IPS DF 19.7 (cell line): ENCODE measurements at places on chromosomes 4 and X.

DNA sequence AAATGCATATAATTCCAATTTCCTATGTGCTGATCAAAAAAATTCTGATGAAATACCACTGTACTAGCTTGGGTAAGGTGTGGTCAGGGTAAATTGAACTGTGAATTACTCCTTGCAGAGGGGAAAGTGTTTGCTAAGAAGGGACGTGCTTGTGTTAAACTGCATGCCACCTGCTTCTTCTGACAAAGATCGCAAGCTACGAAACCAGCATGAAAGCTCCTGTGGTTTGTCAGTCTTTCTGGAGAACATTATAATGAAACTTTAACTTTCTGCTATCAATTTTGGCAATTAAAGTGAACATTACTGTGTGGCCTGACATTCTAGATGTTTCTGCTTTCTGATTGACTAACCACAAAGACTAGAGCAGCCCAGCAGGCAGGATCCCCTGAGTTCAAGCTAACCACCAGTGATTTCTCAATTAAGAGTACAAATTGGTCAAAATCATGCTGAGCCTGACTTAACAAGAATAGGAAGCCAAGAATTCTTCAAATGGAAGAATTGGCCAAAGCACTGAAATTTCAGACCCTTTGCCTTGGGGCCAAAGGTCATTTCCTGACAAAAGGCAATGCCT is 239.0 kb downstream of the SLITRK2 start:
- no peak for DNase-seq

DNA sequence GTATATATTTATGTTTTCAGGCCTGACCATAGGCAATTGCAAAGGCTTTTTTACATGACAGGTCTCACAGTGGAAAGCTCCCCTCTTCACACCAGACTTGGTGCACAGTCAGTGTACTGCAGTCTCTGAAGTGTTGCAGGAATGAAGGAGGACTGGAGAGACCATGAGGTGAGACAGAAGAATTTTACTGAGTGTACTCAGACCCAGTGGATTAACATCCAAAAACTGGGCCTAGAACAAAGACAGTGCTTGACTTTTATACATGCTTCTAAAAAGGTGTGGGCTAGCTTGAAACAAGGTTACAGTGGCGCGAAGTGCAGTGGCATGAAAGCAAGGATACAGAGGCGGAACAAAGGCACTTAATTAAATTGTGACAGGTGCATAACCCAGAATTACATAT is 822.9 kb downstream of the RAPGEF2 start:
- DNase-seq = no peak

GRCh38 chrX:129632443-129632842 is 22.3 kb downstream of the APLN start:
- DNase-seq = no peak

- DNase-seq = no peak
Measured at GRCh38 chr4:164572877-164573279, 181.1 kb upstream of the SMIM31 start.

DNA sequence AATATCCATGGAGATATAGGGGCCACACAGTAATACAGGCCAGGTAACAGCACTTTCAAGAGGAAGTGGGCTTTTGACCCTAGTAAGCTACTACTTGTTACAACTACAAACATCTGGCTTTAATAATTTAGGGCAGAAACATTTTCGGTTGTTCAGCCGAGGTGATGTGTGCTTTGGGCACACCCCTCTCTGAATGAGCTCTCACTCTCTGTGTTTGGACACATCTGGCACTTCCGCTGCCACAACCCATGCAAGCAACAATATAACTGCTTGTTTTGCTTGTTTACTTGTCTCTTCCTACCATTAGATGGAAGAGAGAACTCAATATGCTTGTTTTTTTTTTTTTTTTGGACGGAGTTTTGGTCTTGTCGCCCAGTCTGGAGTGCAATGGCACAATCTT is 277.2 kb downstream of the HS3ST1 start:
- no peak for DNase-seq

DNA sequence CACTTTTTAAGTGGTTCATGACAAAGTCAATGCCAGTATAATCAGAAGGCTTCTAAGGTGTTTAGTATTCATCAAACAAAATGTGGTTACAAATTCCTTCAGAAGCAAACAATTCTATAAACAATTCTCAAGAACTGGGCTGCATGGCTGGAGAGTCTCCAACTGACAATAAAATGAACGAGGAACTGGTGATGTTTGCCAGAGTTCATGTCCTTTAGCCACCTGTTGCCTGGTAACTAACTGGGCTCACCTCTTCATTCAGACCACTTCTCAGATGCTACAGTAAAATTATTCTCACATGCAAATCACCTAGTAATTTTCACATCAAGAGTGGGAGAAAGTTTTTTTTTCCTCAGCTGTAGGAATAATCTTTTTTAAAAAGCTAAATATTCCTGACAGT is 53.3 kb downstream of the CAMK2D start:
- DNase-seq = no peak

DNA sequence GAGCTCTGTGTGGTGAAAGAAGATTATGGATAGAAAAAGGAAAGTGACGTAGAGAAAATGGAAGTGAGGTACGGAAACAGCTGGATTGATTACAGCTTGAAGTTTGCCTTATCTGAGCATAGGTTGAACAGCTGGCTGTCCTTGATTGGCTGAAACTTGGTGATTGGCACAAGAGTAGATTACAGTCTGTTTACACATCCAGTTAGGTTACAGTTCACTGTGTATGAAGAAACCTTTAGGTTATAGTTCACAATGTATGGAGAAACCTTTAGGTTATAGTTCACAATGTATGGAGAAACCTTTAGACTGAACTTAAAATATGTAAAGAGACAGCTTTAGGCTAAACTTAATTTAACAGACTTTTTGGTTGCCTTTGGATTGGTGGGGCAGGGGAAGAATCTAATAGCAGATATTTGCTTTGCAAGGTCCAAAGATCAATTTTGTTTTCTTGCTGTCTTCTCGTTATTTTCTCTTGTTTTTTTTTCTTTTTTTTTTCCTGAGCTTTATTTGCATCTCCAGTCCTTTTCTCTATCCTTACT is 15.6 kb upstream of the ART3 start:
- no peak for DNase-seq

DNA sequence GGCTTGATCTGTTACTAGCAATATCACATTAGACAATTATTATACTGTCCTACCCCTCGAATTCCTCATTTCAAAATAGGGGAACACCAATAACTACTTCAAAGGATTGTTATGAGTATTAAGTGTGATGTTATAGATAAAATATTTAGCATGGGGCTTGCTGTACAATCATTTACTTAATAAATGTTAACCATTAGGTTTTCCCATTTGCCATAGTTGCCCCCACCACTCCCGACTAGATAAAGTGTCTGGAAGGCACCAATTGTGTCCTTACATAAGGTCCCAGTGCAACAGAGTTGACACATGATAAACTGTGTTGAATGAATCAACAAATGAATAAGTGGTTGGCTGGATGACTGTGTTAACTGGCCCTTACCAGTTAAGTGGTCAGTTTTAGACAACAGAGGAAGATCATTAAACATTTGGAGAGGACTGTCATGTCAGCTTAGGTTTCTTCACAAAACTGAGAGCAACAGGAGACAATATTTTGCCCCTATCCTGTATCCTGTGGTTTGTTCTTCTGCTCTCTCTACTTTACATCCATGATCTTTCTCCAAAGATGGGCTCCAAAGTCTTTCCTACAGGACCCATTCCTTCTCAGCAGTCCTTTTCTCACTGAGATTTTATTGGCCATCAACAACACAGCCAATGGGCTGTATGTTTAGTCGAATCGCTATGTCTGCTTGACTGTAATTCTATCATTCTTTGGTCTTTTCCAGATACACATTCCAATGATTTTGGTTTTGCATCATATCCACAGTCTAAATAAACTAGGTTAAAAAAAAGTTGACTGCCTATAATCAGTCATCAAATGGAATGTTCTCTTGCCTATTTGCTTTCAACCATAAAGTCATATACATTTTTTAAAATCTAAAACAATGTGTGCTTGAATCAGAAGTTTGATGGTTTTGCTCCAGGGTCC is 74.4 kb downstream of the RNF150 start:
- DNase-seq = no peak

GRCh38 chr4:39259571-39260330 is 77.4 kb downstream of the WDR19 start:
- no peak for DNase-seq

GRCh38 chrX:31168551-31168950 is 96.7 kb upstream of the FTHL17 start:
- no peak for DNase-seq

GRCh38 chrX:139094671-139095592 is 383.4 kb upstream of the FGF13 start:
- DNase-seq = no peak

- DNase-seq = no peak
Measured at GRCh38 chr4:128454881-128455280, 167.3 kb upstream of the PGRMC2 start.

DNA sequence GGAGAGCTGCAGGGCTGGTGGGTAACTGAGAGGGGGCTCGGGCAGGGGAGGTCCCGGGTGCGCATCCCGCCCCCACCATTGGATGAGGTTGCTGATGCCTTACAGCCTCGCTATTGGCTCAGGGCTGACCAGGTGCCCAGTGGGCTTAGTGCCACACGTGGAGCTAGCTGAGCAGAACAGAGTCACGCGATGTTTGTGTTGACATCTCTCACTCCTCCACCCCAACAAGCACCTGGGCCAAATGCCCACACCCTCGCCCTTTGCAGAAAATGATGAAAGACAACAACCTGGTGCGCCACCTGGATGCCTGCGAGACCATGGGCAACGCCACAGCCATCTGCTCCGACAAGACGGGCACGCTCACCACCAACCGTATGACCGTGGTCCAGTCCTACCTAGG is 31.8 kb downstream of the ATP2B3 start:
- no peak for DNase-seq

DNA sequence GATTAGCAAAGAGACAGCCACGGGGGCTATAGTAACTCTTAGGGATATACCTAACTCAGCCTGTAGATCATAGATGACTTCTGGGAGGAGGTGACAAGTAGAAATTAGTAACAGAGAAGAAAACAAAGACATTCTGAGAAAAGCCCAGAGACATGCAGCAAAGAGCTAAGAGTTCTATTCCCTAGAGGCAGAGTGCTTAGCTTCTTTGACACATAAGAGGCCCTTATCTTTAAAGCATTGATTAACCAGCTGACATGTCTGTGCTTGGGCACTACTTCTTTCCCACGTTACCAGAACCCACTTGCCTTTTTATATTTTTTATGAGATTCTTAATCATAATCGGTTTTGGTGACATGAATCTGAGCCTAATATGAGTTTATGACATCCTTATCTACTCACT is 179.5 kb downstream of the GABRB1 start:
- DNase-seq = no peak

- DNase-seq = no peak
Measured at GRCh38 chr4:70761276-70761816, 39.6 kb downstream of the RUFY3 start.

DNA sequence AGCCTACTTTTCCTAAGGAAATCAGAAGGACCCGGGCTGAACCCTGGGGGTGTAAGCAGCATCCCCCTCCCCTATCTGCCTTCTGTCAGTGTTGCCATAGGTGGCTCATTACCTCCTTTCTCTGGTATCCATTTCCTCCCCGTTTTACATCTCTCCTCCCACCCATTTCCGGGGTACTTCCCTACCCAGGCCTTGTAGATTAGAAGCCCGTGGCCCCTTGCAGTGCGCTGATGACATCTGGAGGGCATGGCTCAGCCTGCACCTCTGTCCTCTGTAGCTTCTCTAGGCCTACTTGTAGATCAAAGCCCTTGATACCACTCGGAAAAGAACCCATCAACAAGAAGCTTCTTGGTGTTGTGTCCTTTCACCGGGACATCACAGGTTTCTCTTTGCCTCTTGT is 71.8 kb downstream of the NBDY start:
- no peak for DNase-seq

DNA sequence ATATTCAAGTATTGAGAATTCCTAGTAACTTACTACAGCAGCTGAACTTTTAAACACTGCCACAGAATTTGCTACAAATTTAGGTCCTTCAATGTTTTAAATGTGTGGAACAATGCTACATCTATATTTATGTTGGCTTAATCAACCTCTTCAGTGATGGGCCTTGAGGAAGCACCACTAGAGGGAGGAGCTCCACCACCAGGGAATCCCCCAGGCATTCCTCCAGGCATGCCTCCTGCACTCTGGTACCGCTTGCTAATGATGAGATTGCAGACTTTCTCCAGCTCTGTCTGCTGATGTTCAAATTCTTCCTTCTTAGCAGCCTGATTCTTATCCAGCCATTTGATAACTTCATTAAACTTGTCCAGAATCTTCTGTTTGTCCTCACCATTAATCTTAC is 190.8 kb downstream of the HTR2C start:
- DNase-seq = no peak

DNA sequence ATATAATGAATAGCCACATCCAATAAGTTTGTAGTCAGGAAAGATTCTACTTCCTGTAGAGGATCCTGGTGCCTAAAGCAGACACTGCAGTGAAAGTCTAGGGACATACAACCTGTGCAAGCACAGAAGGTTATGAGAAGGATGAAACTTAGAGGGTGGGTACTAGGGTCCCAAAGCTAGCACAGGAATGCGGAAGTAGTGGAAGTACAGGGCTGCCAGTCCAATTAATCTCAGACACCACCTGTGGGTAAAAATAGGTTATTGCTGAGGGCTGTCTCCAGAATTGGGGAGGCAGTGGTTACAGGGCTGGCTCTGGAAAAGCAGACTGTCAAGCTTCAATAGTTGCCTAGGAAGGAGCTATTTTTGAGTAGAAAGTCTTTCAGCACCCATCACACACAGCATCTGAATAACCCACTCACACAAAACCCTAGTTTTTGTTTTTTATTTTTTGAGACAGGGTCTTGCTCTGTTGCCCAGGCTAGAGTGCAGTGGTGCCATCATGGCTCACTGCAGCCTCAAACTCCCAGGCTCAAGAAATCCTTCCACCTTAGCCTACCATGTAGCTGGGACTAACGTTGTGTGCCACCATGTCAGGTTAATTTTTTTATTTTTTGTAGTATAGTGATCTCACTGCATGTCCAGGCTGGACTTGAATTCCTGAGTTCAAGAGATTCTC is 50.8 kb upstream of the ELF2 start:
- DNase-seq = no peak

DNA sequence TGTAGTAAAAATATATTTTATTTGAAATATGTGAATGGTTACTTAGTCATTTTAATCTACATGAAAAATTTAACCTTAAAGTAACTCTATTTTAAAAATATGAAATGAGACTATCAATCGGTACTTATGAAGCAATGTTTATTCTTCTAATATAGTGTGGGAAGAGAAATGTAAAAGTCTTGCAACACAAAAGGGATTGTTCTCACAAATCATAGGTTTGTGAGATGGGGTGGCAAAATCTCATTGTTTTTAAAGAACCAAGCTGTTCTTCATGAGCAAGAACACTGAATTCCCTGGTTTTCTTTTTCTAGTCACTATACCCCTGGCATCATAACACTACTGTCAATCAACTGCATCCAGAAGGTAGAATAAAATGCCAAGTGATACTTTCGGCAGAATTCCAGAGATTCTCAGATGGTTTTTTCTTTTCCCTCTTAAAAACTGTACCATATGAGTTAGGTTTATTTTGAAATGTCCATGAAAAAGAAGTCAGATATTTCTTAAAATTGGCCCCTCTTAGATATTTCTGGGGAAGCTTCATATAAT is 52.2 kb downstream of the SNCA start:
- DNase-seq = no peak
